ENCODE measurements at places on chromosomes 2 and 18.
A peak's percentile ranks its signal among the peaks of the same experiment; 100 is the strongest.

GRCh38 chr18:48813833-48814489 is 136.8 kb downstream of the SMAD7 start:
- no peak for DNase-seq

DNA sequence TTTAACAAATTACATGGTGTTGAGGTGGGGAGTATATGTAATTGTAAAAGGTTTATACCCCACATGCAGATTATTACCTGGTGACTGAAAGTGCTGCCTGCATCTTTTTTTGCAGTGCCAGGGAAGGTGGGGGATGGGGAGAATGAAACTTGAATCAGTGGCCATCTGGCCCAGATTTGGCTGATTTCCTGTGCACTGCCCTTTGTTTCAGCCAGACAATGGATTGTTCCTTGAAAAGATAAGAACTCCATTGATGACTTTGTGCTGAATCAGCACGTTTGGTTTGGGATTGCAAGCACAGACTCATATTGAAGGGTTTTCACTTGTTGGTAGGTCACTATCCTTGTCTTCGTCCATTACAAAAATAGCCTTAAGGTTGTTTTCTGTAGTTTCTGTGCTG is 20.9 kb downstream of the GREB1L start:
- no peak for DNase-seq

DNA sequence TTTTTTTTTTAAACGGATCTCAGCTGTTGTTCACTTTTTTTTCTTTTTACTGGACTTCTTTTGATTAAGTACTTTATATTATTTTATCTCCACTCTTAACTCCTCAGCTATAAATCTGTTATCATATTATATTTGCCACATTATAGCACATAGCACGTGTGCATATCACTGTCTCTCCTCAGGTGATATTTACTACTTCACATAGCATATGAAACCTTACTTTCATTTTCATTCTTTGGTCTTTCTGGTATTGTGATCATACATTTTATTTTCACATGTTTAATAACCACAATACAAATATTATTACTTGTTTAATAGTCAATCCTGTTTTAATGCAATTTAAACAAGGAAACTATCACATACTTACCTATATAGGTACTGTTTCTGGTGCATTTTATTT is 993.1 kb upstream of the TMEFF2 start:
- no peak for DNase-seq

DNA sequence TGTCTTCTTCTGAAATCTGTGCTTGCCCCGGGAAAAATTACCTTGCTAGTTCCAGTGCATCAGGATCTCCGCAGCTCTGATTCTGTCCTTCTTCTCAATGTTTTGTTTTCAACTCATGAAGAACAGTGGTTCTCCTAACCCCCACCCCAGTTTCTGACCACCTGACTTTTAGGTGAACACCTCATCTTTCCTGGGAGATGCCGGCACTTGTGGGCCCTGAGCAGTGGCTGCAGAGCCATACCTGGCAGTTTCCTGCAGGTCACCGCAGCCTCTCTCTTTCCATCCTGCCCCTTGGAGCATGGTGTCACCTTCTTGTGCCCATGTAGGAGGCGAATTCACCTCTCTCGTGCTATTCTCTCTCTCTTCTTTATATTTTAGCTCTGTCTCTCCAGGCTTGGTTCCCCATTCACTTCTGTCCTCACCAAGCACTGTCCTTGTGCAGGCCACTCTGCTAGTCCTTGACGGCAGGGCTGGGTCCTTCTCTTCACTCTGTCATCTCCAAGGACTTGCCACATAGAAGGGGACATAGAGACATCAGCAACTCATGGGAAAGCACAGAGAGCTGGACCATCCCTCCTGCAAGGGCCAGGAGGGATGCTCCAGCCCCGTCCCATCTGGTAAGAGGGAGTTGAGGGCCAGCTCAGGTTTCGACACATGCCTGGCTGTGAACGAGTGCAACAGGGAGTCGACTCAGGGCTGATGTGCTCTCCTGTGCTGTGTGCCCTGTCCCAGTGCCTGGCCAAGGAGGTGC is 59.1 kb downstream of the DDX1 start:
- DNase-seq, result no peak

DNA sequence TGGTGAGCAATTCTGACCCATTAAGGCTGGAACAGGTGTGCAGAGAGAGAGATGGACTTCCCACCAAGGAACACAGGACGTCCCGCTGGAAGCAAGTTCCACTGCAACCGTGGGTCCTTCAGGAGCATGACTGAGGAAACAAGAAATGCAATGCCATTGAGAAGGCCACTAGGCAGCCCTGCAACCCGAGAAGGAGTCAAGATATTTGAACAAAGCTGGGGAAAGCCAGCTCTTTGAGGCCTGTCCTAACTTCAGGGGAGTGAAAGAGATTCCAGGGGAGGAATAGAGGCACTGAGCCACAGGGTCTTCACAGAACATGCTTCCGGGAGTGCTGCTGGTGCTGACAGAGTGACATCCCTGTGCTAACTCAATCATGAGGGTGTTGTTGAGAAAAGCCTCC is 153.8 kb upstream of the ZNF236 start:
- no peak for DNase-seq

DNA sequence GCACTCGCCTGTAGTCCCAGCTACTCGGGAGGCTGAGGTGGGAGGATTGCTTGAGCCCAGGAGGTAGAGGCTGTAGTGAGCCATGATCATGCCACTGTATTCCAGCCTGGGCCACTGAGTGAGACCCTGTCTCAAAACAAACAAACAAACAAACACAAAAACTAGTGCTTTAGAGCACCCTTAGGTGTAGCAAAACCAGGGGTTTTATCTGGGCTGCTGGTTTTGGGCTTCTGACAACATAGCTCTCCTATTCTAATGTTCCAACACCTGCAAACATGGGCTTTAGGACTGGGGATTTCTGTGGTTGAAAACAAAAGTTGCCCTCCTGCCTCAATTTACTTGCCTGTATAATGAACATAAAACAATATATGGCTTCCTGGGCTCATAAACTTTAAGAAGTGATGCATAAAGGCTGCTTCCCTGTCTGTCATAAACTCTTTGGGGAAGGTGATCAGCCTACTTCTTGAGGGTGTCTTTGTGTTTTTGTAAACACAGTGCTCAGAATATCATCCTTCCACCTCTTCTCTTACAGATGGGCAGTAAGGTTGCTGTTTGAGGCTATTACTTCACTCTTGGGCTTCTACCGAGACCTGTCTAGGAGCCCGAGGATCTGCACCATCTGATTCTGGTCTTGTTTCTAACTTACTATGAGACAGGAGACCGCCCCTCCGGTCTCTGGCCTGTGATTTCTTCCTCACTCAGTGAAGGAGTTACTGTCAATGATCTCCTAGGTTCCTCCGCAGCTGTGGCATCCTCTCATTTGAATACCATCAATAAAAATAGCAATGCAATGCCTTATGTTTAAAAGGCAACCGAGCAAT is 246.5 kb downstream of the MYCN start:
- no peak for DNase-seq

DNA sequence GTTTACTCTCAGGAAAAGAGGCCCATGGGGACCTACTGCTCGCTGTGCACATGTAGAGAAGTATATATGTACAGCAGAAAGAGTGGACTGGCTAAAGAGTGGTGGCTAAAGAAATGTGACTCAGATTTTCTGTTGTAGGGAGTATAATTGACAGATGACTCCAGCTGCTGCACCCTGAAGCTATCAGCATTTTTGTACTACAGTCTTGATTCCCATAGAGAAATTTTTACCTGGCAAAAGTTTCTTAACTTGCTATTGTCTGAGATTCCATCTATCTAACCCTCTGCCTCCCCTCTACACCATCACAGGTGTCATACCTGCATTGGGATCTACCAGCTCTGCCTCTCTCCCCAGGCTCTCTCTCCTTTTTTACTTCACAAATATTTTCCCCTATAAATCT is 296.0 kb upstream of the KYNU start:
- DNase-seq, result no peak

DNA sequence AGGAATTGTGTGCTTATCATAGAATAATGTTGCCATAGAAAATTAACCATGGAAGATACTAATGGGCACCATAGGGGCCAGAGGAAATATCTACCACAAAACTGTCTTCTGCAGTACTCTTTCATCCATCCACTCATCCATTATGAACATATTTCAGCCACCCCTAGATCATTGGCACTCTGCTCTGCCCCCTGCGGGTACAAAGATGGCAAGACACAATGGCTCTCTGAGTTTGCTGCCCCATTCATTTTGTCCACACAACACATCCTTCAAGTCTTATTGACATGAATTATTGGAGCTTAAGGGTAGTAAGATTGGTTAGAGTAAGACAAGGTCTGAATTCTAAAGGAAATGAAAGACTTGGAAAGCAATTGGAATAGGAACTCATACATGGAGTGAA is 1224.7 kb upstream of the CELF4 start:
- DNase-seq, result peak; percentile 0

GRCh38 chr2:1754046-1754445 is 9.7 kb upstream of the PXDN start:
- no peak for DNase-seq

DNA sequence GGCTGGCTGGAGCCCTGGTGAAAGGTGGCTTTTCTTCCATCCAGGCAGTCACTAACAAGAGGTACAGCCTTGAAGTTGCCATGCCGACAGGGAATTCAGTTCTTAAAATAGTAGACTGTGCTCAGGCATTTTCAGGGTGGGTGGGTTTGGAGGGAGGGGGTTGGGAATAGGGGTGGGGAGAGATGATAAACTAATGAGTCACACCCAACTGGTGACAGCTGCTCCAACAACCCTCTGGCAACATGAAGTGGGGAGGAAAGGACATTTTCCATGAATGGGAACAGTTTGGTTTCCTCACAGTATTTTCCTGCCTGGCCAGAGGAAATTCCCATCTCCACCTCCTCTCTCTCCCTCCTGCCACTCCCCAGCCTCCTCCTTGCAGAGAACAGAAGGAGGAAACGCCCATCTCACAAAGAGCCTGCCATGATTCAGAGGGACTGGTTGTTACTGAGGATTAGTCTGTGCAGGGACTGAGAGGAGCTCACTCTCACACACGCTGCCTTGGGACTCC is 113.0 kb upstream of the SLC1A4 start:
- peak; percentile 82 for DNase-seq

- DNase-seq, result no peak
Observed at GRCh38 chr18:36185157-36185556, 2.1 kb upstream of the MOCOS start.

GRCh38 chr18:11336241-11336640 is 186.9 kb upstream of the PIEZO2 start:
- no peak for DNase-seq

- no peak for DNase-seq
Observed at GRCh38 chr2:47569658-47570475, 166.9 kb downstream of the MSH2 start.

DNA sequence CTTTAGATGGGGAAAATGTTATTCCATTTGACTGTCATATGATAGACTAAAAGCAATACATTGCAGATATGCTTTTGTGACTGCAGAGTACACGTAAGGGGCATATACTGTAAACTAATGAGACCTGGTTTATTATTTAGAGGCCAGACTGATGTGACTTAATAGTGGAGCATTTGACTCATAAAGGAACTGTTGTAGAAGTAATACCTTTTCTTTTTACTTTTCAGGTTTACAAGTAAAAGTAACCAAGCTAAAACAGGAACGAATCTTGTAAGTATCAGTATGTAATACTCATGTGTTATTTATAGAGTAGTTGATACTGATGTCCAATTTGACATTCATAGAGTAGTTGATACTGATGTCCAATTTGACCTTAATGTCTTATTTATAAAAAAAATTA is 13.1 kb downstream of the RBBP8 start:
- no peak for DNase-seq

- DNase-seq, result no peak
Observed at GRCh38 chr2:225556461-225556860, 157.0 kb downstream of the NYAP2 start.

DNA sequence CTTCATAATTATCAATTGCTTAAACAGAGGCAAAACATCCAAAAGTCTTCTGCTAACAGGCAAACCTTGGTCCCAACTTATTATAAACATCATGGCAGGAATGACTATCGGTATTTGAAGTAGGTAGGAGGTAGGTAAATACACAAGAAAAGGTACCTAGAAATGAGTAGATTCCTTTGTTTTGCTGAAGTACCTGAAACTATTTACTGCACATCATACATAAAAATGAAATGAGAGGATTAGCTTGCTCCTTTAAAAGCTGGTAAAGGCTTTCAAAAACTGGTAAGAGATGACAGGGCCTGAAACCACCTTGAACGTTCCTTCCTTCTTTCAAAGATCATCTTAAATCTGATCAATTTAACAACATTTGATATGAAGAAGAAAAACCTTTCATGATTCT is 55.2 kb upstream of the MAPRE2 start:
- no peak for DNase-seq

DNA sequence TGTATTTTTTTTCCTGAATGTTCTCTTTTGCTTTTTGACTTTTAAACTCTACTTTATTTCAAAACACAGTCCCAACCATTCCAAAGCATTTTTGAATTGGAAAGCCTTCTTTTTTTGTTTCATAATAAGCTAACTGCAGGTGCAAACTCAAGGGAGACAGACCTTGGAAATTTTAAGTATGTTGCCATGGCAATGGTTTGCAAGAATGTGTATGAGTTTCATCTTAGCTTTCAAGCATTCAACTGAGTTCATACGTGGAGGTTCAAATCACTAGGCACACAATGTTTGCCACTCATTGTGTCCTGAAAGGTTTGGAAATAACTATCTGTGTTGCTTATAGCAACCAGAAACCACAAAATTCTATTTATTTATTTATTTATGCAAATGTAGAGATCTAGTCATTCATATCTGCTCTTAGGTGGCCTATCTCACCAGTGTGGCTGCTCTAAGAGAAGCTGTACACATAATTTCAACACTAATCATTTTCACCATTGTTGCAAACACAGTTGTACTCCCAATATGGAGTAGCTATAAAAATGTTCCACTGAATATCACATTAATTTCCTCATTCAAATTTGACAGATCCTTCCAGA is 805.7 kb upstream of the FSHR start:
- DNase-seq, result no peak

GRCh38 chr18:23133860-23134779 is 1.2 kb upstream of the CABLES1 start:
- peak; percentile 27 for DNase-seq

GRCh38 chr2:96685577-96686459 is 43.3 kb downstream of the FER1L5 start:
- DNase-seq, result no peak

DNA sequence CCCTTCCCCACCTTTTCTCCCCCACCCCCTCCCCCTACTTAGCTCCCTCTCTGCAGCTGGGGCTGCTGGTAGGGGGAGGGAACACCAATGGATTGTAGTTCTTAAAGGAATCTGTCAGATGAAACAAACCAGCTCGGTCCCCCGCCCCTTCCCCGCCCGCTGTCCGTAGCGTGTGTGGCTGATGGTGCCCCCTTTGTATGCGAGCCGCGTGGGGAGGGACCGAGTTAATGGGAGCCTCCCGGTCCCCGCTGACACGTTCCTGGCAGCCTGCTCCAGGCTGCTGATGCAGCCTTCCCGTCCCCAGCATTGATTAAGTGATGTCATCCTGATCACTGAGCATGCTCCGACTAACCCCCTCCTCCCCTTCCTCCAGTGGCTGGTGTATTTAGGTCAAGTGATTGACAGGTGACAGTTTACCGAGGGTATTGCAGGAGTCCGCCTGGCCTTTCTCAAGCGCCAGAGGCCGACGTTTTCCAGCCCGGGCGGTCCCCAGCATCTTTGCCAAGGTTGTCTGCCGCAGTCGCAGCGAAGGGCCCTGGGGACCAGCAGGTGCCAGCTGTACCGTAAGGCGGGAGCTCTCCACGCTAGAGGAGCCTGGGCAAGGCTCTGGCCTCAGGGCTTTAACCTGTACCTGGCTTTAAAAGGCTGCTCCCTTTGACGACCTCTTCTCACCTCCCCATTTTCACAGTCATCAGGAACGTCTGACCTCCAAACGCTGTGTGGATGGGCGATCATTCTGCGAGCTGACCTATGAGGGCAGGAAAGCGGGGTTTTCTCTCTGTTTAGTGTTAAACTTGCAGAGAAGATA is 1.8 kb downstream of the KIF5C start:
- DNase-seq, result peak; percentile 4

- DNase-seq, result no peak
Observed at GRCh38 chr2:228986961-228987360, 284.1 kb downstream of the PID1 start.

All from RWPE1 (cell line).